ENCODE measurements at places on chromosomes 5 and 9. TPM values are rescaled to one million over a fixed set of nuclear protein-coding genes. Genes with fewer than 3 reads are reported as not detected.

PCDHB4 gene
- 0.23 TPM for total RNA-seq

NMUR2 gene
- total RNA-seq = not detected

FBP2 gene
- total RNA-seq = not detected

SMIM3 gene
- 23.6 TPM for total RNA-seq

SPRY4 gene
- 2.6 TPM for total RNA-seq

NDOR1 gene
- 1.6 TPM for total RNA-seq

IL33 gene
- total RNA-seq = 186 TPM

FAM151B gene
- total RNA-seq = 8.2 TPM

MGAT1 gene
- total RNA-seq = 62.0 TPM

NR2F1-AS1 gene
- 24.2 TPM for total RNA-seq

LRRC19 gene
- total RNA-seq = not detected

Measured in smooth muscle cell of the coronary artery (primary cell).